ENCODE measurements at places on chromosomes 5 and 9.

- DNase-seq, result peak; percentile 76
Observed at GRCh38 chr5:83919071-83920041, 198.7 kb upstream of the HAPLN1 start.

GRCh38 chr5:10987925-10988504 lies 227.0 kb upstream of the DAP start:
- DNase-seq, result peak; percentile 70

GRCh38 chr5:176183321-176184074 lies 54.7 kb upstream of the SIMC1 start:
- DNase-seq, result no peak

GRCh38 chr5:173317091-173317730 lies 11.0 kb downstream of the STC2 start:
- no peak for DNase-seq

DNA sequence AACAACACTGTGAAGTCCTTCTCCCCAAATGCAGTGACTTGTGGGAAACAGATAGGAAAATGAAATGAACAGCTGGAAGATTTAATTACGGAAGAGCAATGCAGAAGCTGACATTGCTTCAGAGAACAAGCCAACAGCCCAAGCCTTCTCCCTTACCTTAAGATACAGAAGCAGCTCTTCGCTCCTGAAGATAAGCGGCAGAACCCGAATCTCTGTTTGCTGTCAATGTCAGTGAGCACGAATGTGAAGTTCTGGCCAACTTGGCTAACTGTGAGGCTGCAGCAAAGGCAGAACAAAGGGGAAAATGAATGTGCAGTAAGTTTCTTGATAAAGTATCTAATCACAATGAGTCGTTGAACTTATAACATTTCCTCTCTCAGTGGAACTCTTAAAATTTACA lies 172.4 kb downstream of the DENND1A start:
- DNase-seq, result no peak

DNA sequence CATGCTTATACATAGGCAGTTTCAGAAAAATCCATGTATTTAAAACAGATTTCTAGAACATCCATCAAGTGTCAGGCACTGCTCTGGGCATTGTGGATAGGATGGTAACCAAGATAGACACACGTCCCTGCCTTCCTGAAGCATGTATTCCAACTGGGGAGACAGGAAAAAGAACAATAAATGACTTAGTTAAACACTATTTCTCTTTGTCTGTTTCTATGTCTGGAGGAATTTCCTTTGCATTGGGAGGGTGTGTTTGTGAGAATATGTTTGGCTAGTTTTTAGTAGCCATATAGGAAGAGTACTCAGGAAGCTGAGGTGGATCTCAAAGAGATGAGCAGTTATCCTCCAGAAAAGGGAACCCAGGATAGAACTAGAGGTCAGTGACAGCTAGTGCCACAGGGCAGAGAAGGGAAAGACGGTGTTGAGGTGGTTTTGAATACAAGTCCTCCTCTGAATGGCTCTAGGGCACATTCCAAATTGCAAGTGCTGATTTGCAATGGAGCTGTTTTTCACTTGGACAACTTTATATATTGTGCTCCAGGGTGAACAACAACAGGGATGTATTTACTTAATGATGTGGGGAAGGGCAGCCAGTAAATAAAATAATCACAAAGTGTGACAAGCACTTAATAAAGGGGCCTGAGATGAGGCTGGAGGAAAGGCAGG lies 144.7 kb upstream of the SHB start:
- no peak for DNase-seq

Data from common myeloid progenitor, CD34-positive (primary cell).